Eye (tissue), 1 donor: ENCODE measurements at places on chromosomes 7 and 10.

GRCh38 chr7:148993193-148993592, 35.1 kb downstream of the PDIA4 start:
- DNase-seq = no peak

DNA sequence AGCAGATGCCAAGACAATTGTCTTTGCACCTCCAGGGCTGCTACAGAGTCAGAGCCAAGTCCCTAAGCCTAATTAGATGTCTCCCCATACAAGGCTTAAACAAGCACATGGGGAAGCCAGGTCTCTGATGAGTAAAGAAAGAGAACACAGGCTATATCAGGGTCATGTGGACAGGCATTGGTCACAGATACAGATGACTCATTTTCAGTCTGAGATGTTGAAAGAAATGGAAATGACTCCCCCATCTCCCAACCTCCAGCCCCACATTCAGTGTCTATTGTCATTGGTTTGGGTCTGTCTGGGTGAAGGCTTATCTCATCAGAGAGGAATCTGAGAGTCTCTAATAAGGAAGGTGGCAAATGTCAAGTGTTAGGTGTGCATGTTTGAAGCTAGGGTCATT, 290.1 kb upstream of the KIAA1217 start:
- peak; percentile 20 for DNase-seq

- DNase-seq = no peak
These were observed 55.6 kb upstream of the SEMA3E start for GRCh38 chr7:83704564-83704963.

DNA sequence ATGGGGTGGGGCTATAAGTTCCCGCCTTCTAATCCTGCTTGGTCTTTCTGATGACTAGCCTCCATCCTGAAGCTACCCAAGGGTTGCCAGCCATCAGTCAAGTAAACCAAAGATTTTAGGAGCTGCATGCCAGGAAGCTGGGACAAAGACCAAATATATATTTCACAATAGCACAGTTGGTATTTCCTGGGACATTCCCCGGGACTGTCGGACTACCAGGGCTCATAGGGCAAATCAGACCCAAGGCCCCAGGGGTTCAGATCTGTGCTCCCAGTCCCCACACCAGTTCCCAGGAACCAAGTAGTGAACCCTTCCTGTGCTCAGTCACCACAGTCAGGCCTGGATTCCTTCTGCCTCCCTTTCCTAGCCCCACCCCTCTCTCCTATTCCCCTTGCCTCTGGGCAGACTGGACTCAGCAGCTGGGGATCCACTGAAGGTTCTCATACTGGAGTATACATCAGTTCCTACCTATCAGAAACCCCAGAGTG, 5.7 kb upstream of the CXCL12 start:
- no peak for DNase-seq
